Fibroblast of upper back skin (primary cell): ENCODE measurements at places on chromosomes 3 and 15.

DNA sequence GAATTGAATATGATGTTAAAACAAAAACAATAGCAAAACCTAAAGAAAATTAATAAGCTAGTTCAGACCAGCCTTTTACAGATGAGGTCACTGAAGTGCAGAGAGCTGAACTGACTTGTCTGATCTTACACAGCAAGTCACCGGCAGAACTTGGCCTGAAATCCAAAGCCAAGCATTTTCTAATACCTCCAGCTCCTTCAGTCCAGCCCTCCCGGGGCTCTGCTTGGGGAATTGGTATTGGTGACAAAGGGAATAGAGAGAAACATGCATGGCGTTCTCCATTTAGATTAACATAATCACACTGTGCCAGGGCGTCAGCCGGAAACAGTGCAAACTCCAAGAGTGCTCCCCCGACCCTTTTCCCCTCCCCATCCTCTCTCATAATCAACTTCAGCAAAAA, 14.1 kb upstream of the ZSCAN2 start:
- peak; percentile 16 for DNase-seq

GRCh38 chr15:51938286-51938685, 33.3 kb downstream of the LEO1 start:
- no peak for DNase-seq

DNA sequence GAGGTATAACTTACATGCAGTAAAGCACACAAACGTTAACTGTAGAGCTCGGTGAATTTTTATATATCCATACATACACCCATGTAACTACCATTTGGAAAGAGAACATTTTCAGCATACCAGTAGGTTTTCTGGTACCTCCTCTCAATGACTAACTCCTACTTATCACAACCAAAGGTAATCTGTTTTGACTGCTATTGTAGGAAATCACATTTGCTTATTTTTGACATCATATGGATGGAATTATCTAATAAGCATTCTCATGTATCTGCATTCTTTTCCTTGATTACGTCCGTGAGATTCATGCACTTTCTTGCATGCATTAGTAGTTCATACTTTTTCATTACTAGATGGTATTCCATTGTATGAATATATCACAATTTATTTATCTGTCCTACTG, 76.8 kb downstream of the CSNK1G1 start:
- peak; percentile 18 for DNase-seq

GRCh38 chr3:177878192-177878591, 658.0 kb upstream of the KCNMB2 start:
- peak; percentile 39 for DNase-seq

GRCh38 chr3:87361271-87361670, 84.9 kb upstream of the POU1F1 start:
- no peak for DNase-seq

DNA sequence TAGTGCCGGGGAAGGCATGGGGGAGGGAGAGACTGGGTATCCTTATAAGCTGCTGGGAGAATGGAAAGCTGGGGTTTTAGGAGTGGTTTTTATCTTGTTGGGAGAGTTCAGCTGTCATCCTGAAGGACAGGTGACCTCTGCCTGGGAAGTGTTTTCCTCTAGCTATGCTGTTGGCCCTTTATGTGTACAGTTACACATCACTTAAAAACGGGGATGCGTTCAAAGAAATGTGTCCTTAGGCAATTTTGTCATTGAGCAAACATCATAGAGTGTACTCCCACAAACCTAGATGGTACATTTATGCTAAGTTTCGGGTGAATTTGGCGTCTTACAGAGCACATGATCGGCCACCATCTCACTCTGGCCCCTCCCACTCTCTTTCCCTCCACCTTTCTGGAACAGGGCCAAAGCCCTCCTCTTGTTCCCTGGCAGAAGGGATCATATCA, 164.3 kb upstream of the NUDT16 start:
- DNase-seq = no peak

DNA sequence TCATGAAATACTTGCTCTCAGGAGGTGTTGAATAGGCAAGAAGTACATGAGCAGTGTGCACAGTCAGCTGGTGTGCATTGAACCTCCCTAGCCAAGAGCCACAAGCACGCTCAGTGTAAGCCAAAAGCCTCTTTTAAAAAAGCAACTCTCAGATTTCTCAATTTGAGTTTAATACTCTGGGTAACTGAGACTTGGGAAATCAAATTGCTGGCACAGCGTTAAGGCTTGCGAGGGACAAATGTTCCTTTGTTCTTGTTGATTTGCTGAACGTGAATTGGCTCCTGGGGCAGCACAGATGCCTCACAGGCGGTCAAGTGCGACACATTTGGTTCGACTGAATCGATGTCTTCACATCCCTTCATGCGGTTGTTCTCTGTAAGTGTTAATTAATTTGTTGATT, at the start of gene FAM240A:
Gene FAM240A (plus strand): TSS at position 202 of the 400 bp plus-strand sequence. CDS start 159 bp downstream, at position 361.
- DNase-seq = no peak

GRCh38 chr15:75695220-75695619, 17.4 kb downstream of the CSPG4 start:
- DNase-seq = no peak

DNA sequence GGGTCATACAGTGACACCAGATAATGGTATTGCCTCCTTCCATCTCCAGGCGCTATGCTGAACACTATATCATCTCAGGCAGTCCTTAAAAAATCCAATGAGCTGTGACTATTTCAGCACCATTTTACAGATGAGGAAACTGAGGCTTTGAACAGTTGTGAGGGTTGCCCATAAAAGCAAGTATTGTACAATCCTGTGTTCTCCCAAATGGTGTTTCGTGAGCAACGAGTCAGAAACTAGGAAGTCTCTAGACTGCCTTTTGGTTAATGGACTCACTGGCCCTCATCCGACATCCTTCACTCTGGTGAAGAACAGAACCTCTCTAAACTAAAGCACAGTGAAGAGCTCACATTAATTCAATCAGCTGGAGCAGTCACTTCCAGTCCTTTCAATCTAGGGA, 61.8 kb downstream of the ATP8B4 start:
- DNase-seq = no peak

- DNase-seq = no peak
Observed at GRCh38 chr3:190289989-190290388, 32.3 kb downstream of the CLDN1 start.

- no peak for DNase-seq
Observed at GRCh38 chr15:78981532-78982313, 36.9 kb upstream of the CTSH start.

- no peak for DNase-seq
Observed at GRCh38 chr15:42121682-42122081, 27.3 kb upstream of the PLA2G4D start.

DNA sequence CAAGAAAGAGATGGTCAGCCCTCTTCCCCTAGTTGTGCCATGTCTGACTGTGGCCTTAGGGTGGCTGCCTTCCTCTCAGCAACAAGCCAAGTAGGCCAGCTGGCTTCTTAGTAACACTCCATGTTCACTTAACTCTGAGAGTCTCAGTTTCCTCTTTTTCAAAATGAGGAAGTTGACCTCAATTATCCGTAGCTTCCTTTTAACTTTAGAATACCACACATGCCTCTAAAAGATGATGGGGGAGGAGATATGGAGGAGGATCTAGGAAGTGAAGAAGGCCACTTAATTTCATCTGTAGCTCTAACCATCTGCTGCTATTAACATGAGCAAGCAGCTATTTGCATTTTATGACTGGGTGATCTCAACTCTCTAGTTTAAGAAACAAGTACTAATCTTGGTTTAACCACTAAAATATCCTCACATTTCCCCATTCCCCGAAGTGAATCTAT, 32.9 kb downstream of the CD200R1L start:
- peak; percentile 78 for DNase-seq
